ENCODE measurements at places on chromosomes 13 and 19. TPM values are rescaled to one million over a fixed set of nuclear protein-coding genes. Genes with fewer than 3 reads are reported as not detected.

DNA sequence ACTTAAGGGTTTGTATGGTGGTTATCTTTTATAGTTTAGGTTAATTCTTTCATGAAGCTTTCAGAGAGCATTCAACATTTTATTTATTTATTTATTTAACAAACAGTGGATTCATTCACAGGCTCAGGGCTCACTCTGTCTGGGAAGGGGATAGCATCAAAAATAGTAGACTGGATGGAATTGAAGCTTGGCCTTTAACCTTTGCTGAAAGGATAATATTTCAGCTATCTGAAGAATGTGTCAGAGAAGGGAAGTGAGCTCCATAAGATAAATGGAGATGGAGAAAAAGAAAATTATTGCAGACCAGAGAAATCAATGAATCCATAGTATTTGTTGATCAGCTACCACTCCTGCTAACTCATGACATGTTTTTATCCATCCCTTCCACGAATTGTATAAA lies 305.6 kb downstream of the COG6 start:
- no peak for DNase-seq

OR7D2 gene
- total RNA-seq = not detected

GRCh38 chr13:113651511-113652403 lies 6.2 kb downstream of the ATP4B start:
- DNase-seq = peak; percentile 34

GRCh38 chr13:113736258-113736731 lies 22.7 kb upstream of the TMEM255B start:
- peak; percentile 32 for DNase-seq

DNA sequence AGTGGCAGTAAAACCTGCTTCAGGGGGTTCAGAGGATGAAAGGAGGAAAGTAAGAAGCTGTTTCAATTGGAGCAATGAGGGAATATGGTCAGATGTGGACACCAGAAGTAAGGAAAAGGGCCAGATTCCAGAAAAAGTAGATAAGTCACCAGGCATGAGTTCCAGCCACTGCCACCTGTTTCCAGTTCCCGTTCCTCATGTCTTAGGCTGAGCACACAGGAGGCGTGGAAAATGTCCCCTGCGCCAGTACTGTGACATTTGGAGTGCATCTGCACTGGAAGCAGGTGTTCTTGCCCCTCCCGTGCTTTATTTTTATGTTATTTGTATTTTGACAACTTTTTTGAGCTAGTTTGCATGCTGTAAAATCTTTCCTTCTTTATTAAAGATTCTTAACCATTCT lies 25.3 kb downstream of the LMO7 start:
- DNase-seq = no peak

GRCh38 chr19:37635076-37636056 lies 19.9 kb downstream of the ZFP30 start:
- no peak for DNase-seq

- no peak for DNase-seq
These were observed 7.3 kb upstream of the STRN4 start for GRCh38 chr19:46753420-46754155.

PABPC3 gene
- 0.15 TPM for total RNA-seq

PDE4C gene
- 2.3 TPM for total RNA-seq

GRCh38 chr13:80361883-80362327 lies 21.0 kb upstream of the SPRY2 start:
- DNase-seq = no peak

DNA sequence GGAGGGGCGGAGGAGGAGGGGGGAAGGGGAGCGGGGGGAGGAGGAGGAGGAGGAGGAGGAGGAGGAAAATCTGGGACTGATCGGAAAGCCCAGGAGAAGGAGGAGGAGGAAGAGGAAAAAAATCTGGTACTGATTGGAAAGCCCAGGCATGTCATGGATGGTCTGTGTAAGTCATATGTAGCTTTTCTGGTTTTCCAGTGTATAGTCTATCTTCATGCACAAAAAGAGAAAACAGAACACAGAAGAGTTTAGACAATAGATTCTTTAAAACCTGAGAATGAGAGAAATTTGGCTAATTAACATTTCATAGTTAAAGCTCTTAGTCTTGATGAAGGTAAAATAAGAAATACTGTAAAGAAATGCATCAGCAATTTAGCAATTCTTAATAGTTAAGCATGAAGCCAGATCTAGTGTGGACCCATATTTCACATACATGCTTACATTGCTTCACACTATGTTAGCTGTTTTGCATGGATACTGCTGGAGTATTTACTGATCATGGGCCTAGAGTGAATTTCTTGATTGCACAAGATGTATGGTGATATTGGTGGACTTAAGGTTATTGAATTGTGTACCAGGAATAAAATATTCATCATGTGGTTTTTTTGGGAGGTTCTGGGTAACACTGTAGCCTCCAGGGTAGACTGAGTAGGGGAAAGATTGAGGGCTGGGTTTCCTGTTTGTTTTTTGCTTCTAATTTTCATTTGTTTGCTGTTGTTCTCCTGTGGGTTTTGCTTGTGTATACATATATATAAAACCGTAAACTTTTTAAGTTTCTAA lies 41.4 kb downstream of the SUCLA2 start:
- DNase-seq = no peak

TMEM38A gene
- 5.8 TPM for total RNA-seq

DNA sequence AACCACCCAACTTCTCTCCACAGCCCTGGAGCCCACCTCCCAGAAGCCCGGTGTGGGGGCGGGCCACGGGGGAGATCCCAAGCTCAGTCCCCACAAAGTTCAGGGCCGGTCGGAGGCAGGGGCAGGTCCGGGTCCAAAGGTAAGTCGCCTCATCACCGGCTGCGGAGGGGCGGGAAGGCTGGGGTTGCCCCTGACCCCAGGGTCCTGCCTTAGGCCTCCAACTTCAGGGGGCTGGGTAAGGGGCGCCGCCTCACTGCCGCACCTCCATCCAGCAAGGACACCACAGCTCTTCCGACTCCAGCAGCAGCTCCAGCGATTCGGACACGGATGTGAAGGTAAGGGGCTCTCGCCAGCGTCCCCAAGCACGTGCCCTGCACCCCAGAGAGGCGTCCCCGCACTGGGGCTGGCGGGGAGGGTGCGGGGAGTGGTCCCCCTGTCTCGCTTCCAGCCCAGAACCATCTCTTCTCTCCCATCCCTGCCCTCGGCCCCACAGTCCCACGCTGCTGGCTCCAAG lies 358 bp downstream of the C19orf33 start:
- no peak for DNase-seq

DNA sequence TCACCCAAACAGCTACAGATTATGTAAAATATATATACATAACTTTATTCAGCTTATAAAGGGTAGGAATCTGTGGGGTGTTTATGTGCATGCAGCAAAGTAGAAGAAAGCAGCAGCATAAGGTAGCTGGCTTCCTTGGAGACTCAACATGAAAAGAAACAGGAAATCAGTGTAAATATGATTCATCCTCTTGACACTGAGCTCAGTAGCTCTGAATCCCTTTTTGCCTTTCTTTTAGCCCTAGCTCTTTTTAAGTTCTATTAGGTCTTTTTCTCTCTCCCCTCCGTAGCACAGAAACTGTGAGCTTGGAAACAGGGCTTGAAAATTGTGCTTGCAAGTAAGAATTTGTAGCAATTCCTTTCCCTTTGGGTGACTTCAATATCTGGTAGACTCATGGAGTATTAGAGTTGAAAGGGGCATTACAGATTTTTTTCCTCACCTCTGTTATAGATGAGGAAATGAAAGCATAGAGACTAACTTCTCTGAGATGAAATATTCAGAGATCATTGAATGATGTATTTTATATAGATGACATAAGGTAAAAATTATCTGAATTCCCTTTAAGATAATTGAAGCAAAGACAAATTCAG lies 314.4 kb downstream of the PCDH9 start:
- DNase-seq = no peak

DNA sequence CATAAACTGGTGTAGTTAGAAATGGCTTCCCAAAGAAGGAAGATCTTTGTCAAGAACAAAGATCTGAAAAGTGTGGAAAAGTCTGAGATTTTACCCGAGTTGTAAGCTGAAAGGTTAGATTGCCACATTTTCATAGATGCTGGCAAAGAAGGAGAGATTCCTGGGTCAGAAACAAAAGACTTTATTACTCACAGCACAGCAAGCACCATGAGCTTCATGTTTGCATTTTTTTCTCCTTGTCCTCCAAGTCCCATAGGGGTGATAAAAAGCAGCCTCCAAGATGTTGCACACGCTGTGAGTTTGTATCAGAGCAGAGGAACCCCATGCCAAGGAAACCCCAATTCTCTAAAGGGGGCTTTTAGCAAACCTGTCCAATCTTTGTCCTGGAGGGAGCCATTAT lies 29.3 kb downstream of the MZT1 start:
- no peak for DNase-seq

GRCh38 chr13:45882626-45883025 lies 31.1 kb upstream of the SIAH3 start:
- DNase-seq = no peak

ZNF628 gene
- total RNA-seq = 6.9 TPM

- DNase-seq = no peak
These were observed 6.1 kb downstream of the FLT3 start for GRCh38 chr13:28094306-28094705.

- DNase-seq = no peak
These were observed 107.4 kb upstream of the CSNK1A1L start for GRCh38 chr13:37212826-37213225.

GRCh38 chr13:45016792-45017425 lies 27.6 kb downstream of the GPALPP1 start:
- no peak for DNase-seq

- no peak for DNase-seq
These were observed 15.6 kb downstream of the CCDC97 start for GRCh38 chr19:41325640-41325946.

FAM174C gene
- total RNA-seq = 23.3 TPM

GRCh38 chr13:113350065-113350937 lies 13.6 kb downstream of the GRTP1 start:
- peak; percentile 33 for DNase-seq

GRCh38 chr13:38743466-38743865 lies 56.6 kb downstream of the FREM2 start:
- no peak for DNase-seq

- DNase-seq = no peak
These were observed 642.1 kb upstream of the ARGLU1 start for GRCh38 chr13:107209824-107210722.

CYP2F1 gene
- not detected for total RNA-seq

GRCh38 chr13:43877766-43878165 lies 1.8 kb downstream of the CCDC122 start:
- DNase-seq = no peak

RASGRP4 gene
- 9.8 TPM for total RNA-seq

PSG6 gene
- total RNA-seq = not detected

DNA sequence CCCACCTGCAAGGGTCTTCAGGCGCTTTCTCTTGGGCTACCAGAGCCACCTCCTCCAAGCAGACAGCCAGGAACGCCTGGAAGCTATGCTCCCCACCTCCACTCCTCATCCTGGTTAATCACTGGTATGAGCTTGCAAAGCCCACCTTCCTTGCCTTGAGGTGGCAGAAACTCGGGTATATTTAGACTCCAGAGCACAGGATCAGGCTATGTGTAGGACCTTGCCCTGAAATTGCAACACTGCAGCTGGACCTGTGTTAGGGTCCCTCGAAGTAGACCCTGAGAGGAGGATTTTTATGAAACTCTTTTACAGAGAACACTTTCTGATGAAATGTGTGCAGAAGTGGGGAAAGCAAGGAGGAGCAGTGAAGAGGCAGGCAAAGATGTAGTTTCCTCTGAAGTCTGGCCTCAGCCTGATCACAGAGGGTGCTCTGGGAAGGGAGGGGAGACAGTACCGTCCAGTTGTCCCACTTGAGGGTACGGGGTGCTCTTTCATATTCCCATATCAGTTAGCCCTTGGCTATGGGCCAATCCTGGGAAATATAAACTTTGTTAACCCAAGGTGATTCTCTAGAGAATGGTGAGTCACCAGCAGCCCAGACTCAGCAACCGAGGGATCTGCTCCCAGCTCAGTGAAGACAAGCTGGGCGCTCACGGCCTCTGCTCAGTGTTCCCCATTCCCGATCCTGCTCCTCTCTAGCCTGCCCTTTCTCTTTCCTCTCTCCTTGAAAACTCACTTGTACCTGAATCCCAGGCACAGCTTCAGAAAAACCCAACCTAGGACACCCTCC lies 157.9 kb downstream of the UQCRFS1 start:
- DNase-seq = no peak

CGB1 gene
- not detected for total RNA-seq

DNA sequence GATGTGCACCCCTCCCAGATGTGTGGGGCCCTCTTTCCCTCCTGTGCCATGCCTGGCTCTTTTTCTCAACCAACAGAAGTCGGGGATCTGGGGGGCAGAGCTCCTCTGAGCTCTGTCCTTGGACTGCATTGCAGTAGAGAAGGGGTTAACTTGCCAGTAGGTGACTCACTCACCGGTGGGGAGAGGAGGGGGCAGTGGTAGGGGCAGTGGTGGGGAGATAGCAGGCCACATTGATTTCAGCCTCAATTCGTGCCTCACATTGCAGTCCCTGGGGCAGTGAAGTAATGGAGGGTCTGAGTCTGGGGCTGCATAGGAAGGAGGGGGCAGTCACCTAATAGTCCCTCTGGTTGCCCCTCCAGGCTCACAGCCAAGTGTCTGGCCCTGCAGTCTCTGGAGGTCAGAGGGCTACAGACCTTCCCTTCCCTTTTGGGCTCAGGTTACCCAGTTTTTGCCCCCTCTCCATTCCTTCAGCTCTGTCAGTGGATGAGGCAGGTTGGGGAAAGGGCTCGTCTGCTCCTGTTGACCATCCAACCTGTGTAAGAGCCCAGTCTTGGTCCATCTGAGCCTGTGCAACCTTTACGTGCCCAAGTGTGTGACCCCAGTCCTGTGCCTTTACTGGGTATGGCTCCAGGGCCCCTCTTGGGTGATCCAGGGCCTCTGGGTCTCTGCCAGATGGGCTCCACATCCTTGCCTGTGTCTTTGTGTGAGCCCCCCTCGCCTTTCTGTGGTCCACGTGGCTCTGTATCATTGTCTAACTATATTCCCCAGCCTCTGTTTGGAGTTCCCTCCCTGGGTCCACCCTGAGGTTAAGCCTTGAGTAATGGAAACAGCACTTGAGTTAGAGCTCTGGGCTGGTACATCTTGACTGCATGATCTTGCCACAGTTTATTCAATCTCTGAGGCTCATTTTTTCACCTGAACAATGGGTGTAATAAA lies 13.0 kb downstream of the CIC start:
- DNase-seq = no peak

Measured in aorta (tissue), 5 donors.